ENCODE measurements at places on chromosomes 6 and 20.

GRCh38 chr20:56587307-56588041 lies 41.6 kb upstream of the TFAP2C start:
- no peak for DNase-seq

GRCh38 chr6:78523622-78524021 lies 343.7 kb upstream of the IRAK1BP1 start:
- no peak for DNase-seq

DNA sequence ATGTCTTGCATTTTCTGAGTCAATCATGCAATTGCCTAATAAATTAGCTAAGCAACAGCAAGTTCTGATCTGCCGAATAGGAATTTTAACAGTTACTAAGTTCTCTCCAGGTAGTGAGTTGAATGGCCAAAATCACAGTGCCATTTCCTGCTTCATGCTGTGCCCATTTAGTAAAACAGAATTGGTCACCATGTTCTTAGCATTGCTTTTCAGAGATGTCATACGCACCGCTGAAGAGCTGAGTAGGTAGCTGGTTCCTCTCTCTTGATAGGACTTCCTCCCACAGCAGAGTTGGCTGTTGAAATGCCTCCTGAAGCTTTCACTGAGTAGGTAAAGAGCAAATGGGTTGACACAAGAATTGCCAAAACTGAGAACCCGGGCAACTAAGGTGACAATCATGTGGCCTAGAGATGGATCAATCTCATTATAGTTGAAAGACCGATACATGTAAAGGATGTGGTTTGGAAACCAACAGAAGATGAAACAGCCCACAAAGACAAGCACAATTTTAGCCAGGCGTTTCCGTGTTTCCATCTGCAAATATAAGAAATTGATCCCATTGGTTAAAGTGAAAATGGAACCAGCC lies 57.1 kb upstream of the GJE1 start:
- DNase-seq, result no peak

DNA sequence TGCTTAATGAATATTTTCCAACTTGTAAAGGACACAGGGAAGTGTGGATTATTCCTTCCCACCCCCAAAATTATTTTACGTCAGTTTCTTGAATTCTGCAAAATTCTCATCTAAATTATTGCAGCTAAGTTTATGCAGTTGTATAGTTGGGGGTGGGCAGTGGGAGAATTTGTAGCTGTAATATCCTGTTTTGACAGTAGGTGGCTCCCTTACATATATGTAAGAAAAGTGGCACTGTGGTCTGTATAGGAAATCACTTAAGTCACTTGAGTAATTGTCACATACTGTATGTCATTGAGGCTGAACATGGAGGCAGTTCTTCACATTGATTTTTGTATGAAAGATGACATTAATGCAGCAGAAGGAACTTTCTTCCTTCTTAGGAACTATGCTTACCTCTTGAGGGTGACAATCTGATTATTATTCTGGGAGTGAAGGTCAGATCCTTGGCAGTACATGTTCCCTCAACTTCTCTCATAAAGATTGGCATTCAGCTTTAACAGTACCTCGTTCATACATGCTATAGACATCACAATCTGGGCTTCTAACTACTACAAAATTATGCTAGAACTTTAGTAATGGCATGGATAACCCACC lies 14.6 kb upstream of the CFAP206 start:
- DNase-seq, result no peak

DNA sequence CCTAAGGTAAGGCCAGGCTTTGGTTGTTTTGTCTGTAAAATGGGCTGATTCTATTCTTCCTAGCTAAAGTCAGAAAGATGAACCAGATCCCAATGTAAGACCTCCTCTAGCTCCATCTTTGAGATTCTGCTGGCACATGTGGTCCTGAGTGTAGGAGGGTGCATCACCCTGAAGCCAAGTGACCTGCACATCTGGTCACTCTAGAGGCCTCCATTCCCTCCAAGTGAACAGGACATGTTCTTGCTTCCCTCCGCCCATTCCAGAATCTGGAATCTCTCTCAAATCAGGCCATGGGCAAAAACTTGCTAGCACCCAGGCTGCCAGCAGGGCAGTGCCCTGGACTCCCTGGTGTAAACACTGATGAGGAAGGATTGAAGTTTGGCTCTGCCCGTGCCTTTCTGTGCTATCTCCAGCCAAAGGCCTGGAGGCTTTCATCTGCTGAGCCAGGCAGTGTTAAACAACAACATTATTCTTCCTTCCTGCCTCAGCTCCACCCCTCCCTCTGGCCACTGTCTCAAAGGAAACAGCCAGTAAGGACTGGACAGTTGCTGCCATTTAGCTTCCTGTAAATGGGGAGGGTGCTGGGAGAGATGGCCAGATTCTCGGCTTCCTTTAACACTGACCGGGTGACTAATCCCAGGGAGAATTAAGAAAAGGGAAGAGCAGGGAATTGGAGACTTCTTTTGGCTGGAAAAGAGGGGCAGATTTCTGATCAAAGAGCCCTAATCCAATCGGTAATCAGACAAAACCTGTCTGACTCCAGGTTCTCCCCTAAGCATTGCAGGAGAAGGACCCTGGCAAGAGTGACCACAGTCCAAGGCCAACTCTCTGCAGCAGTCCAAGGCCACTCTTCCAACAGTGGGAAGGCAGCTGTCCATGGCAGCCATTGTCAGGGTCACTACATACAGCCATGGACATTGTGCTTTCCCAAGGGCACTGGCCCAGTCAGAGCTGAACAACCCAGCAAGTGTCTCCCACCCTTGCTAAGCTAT lies 19.5 kb upstream of the ADGRF1 start:
- no peak for DNase-seq

DNA sequence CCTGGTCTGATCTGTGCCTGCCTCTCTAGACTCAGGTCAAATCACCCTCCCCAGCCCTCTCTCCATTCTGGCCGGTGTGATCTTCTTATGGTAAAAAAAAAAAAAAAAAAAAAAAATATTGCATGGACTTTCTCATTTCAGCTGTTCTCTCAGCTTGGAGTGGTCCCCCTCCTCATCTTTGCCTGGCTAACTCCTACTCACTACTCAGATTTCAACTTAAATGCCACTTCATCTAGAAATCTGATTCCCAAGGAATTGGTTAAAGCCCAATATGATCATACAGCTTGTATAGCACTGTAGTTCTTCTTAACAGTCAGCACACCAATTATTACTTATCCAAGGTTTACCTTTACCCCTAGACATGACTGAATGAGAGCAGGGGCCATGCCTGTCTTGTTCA lies 105.9 kb upstream of the CARMIL1 start:
- DNase-seq, result no peak

GRCh38 chr6:37477191-37477590 lies 22.5 kb downstream of the CCDC167 start:
- DNase-seq, result no peak

DNA sequence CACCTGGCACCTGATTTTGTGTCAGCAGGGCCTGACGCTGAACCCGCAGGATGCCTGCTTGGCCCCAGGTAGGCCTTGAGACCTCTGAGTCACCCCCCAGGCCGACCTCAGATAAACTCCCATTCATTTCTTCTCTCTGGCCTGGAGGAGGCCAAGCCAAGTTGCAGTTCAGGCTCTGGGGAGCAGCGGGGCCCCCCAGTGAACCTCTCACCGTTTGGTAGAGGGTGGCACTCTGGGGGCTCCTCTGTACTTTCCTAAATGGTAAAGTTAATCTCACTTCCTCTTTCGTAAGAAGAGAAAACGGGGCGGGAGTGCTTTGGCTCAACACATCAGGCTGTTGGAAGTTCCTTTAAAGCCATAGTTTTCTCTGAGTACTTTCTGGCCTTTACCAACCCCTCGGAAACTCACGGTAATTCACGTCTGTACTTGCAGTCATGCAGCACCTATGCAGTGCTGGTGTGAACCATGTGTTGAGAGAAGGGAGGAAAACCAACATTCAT lies 2.8 kb downstream of the SIRPA start:
- DNase-seq, result no peak

- no peak for DNase-seq
Measured at GRCh38 chr20:25459111-25459830, 51.8 kb downstream of the GINS1 start.

DNA sequence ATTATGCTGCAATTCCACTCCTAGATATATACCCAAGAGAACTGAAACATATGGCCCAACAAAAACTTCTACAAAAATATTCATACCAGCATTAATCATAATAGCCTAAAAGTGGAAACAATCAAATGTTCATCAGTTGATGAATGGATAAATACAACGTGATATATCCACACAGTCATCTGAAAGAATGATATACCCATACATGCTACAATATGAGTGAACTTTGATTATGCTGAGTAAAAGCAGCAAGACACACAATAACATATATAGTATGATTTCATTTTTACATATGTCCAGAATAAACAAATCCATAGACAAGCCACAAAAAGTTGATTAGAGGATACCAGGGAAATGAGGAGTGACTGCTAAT lies 30.7 kb downstream of the CDK19 start:
- no peak for DNase-seq

- no peak for DNase-seq
Measured at GRCh38 chr6:71454056-71454455, 165.4 kb downstream of the OGFRL1 start.

- DNase-seq, result no peak
Measured at GRCh38 chr6:10529231-10529801, 8.2 kb downstream of the GCNT2 start.

DNA sequence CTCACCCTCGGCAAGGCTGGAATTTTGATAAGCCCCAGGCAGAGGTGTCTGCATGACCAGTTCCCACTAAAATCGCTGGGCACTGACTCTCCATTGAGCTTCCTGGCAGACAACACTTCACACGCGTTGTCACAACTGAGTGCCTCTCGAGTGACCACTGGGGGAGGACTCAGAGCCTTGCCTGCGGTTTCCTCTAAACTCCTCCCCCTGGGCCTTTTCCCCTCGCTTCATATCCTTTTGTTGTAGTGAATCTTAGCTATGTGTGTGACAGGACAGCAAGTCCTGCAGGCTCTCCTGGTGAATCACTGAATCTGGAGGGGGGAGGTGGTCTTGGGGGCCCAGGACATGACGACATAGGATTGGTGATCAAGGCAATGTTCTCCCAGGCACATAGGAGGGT lies 670.8 kb downstream of the PRKN start:
- DNase-seq, result no peak

GRCh38 chr6:153125032-153125431 lies 6.0 kb downstream of the RGS17 start:
- DNase-seq, result no peak

GRCh38 chr6:11575408-11576033 lies 38.0 kb downstream of the TMEM170B start:
- no peak for DNase-seq

- DNase-seq, result no peak
Measured at GRCh38 chr6:38168126-38168525, 348.6 kb downstream of the ZFAND3 start.

GRCh38 chr6:135254471-135254870 lies 73.4 kb downstream of the MYB start:
- DNase-seq, result no peak

DNA sequence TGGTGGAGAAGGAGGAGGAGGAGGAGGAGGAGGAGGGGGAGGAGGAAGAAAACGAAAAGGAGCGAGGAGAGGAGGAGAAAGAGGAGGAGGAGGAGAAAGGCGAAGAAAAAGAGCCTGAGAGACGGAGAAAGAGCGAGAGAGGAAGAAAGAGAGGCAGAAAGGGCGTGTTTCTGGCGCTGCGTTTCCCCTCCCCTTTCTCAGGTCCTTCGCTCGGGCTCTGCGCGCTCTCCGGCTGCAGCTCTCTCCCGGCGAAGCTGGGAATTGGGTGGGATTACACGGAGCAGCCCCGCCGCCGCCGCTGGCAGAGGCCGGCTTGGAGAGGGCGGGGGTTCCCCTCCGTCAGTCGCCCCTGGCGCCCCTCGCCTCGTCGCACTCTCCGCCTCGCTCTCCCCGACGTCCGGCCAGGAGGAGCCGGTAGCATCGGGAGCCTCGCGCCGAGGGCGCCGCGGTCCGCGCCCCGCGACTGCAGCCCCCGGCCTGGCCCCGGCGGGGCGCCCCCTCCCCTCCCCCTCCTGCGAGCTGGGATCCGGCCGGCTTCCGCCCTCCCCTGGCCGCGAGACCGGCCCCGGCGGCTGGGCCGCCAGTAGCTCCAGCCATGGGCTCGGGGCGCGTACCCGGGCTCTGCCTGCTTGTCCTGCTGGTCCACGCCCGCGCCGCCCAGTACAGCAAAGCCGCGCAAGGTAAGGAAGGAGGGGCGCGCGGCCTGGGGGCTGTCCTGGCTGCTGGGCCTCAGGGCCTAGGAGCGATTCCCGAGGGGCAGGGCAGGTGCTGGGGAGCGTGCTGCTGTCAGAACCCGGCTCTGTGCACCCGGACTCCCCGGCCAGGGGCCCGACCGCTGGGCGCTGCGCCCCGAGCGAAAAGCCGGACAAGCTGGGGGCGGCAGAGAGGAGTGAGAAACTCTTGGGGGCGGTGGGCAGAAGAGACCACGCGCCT lies at the start of gene SCUBE3:
TSS of gene SCUBE3 (plus strand) at position 133 of the 933 bp plus-strand sequence. CDS start at position 596, 463 bp downstream.
- no peak for DNase-seq

GRCh38 chr20:25313593-25313992 lies 65.7 kb downstream of the PYGB start:
- no peak for DNase-seq

GRCh38 chr20:39029364-39029763 lies 67.2 kb downstream of the DHX35 start:
- no peak for DNase-seq

GRCh38 chr6:137493218-137494038 lies 766 bp downstream of the OLIG3 start:
- DNase-seq, result no peak

DNA sequence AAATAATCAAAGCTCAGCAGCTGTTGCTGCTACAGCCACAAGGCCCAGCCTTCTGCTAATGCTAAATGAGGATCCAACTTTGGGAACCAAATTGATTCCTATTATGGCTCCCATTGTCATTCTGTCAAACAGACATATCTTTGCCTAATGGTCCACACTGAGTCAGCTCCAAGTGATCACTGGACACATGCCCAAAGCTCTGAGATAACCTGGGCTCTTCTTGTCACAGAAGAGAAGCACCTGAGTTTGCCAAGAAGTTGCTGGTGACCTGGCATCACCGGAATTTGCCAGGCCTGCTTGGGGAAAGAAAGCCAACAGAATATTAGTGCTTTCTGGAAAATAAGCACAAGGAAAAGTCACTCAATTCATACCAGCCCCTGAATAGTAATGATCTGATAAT lies 5.8 kb downstream of the TNFRSF21 start:
- no peak for DNase-seq

- DNase-seq, result no peak
Measured at GRCh38 chr20:17794400-17794799, 94.6 kb downstream of the BANF2 start.

GRCh38 chr6:51336185-51336584 lies 517.5 kb downstream of the TFAP2B start:
- DNase-seq, result no peak

- DNase-seq, result no peak
Measured at GRCh38 chr20:62333820-62334595, 31.2 kb downstream of the ADRM1 start.

All from activated CD8-positive, alpha-beta memory T cell treated with anti-CD3 and anti-CD28 coated beads for 1 hour (primary cell).